T-helper 2 cell treated with Interferon-gamma antibody and Interleukin-4, amounts not matched to agents 100 ng/mL and 5 ng/mL, for 36 hours (primary cell): ENCODE measurements at places on chromosomes 11 and 22. TPM values are rescaled to one million over a fixed set of nuclear protein-coding genes. Genes with fewer than 3 reads are reported as not detected.

TNNI2 gene
- total RNA-seq = 0.70 and 0.75 TPM in 2 replicates

SERHL2 gene
- total RNA-seq = 0.86 and 1.0 TPM in 2 replicates

FOLH1 gene
- total RNA-seq = not detected in 2 replicates

CYB5R2 gene
- 1.6 and 1.7 TPM in 2 replicates for total RNA-seq

KCNE3 gene
- not detected in 2 replicates for total RNA-seq

ASCL2 gene
- 0.09 and 0.11 TPM in 2 replicates for total RNA-seq

KCNK7 gene
- total RNA-seq = 1.2 and 1.7 TPM in 2 replicates

SSTR3 gene
- total RNA-seq = 0.61 and 0.64 TPM in 2 replicates

ESRRA gene
- 40.9 and 47.6 TPM in 2 replicates for total RNA-seq

ZBTB16 gene
- 11.9 and 13.7 TPM in 2 replicates for total RNA-seq
